NCI-H2107 (cell line): ENCODE measurements at places on chromosomes 12 and 14.

DNA sequence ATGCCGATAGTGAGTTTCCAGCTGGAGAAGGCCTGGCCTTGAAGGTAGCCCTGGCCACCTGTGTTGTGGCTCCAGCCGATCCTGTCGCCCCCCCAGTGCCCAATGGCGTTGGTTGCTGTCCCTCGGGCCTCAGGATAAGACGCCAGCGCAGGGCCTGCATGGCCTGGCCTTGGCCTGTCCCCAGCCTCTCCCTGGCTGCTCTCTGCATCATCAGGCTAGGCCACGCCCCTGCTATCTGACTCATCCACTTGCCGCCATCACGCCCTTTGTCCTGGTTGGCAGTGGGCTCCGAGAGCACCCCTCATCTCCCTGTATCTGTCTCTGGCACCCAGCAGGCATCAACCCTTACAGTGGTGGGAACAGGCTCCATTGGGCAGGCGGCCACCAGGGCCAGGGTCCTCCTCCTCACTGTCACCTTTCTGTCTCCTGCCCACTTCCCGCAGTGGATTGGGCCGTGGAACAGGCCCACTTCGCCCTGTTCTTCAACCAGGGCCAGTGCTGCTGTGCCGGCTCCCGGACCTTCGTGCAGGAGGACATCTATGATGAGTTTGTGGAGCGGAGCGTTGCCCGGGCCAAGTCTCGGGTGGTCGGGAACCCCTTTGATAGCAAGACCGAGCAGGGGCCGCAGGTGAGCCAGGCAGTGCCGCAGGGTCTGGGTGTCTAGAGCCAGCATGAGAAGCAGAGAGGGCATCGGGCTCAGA is 25.6 kb downstream of the ALDH2 start:
- DNase-seq, result no peak

- no peak for DNase-seq
These were observed 409.0 kb upstream of the DCN start for GRCh38 chr12:91591639-91591987.

DNA sequence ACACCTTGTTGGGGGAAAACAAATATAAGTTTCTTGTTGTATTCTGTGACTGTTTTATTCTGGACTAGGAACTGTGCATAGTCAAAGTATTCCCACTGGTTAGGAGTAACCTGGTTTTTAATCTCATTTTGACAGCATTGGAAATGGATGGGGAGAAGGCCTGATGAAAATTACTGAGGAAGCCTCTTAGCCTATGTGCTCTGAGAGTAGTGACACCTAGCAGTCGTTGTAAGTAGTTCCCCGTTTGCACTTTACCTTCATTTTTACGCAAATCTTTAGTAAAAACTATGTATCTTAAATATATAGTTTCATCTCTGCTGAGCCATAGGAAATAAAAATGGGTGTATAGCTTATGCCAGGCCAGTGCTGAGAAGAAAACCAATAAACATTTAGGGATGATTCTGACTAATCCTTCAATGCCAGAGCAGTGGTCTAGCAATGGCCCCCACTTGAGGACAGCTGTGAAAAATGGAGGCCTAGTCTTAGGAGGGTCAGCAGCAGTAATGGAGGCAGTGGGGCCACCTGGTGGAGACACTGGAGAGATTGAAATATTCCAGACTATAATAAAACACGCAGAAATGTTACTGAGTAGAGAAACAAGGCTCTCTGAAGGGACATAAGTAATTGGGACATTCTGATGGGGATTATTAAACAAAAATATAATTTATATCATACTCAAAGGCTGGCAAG is 133.2 kb upstream of the NOVA1 start:
- DNase-seq, result no peak

GRCh38 chr12:43493261-43493797 is 58.7 kb downstream of the ADAMTS20 start:
- DNase-seq, result no peak

DNA sequence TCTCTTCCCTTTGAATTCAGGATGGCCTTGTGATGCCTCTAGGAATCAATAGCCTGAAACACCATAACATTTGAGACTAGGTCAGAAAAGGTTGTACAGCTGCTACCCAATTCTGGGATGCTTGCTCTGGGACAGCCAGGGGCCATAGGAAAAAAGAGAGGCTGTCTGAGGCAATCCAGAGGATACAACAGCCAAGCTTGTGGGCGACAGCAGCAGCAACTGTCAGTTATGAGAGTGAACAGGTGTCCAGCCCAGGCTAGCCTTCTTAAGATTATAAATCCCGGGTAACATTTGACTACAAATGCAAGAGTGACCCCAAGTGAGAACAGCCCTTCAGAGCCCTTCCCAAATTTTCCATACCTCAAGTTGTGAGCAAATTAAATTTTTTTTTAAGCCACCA is 11.1 kb downstream of the DCN start:
- no peak for DNase-seq

GRCh38 chr14:104424406-104425072 is 155.0 kb upstream of the C14orf180 start:
- DNase-seq, result no peak

DNA sequence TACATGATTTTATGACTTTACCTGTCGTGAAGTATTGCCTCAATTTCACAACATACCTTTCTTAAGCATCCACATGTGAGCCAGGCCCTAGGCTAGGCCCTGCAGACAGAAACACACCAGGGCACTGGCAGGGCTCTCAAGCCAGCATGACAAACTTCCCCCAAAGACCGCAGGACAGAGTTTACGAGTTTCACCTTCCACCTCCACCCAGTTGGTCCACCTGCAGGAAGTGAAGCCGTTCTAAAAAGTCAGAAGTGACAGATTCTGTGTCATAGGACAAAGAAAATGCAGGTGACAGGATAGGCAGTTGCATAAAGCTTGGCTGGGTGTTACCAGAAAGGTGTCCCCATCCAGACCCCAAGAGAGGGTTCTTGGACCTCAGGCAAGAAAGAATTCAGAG is 382.3 kb downstream of the PCNX1 start:
- no peak for DNase-seq

GRCh38 chr12:40378691-40379090 is 153.9 kb downstream of the LRRK2 start:
- no peak for DNase-seq

GRCh38 chr14:93975791-93976476 is 436 bp downstream of the ASB2 start:
- no peak for DNase-seq

- DNase-seq, result no peak
These were observed 5.1 kb upstream of the TMED10 start for GRCh38 chr14:75181293-75182062.

DNA sequence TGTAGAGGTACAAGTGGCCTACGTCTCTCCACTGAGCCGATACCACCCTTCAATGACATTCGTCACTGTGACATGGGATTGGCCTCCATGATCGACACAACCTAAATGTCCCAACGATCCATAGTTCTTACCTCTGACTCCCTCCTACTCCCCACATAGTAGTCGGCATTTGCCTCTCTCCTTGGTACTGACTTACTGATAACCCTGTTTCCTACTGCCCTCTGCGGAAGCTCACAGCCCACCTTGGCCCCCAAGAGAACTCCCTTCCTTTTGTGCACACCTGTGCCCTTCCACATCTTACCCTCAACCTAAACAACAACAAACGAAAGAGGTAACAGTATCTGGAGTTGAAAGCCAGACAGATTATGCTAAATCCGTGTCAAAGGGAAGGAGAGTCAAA is 23.9 kb downstream of the VSX2 start:
- no peak for DNase-seq

DNA sequence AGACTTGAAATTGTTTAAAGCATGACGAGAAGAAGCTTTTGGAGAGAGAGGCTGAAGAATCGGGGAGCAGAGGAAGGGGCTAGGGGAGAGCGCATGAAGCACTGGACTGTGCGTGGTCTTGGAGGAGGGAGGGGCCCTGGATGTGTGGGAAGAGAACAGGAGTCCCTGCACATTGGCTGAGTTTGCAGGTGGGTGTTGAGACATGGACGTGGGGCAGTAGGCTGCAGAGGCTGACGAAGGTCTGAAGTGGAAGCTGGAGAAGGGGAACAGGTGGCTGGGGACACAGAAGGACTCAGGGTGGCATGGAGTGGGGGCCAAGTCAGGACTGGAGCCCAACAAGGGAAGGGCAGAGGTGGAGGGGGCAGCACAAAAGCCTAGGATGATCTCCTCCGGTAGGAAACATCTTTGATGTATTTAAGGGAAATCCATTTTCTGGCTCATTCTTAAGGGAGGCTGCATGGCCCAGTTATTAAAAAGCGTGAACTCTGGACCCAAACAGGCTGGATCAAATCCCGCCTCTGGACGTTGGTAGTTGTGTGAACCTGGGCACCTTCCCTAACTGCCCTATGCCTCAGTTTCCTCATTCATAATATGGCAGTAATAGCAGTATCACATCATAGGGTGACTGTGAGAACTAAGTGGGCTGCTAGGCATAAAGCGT is 29.0 kb downstream of the ADGRD1 start:
- no peak for DNase-seq

DNA sequence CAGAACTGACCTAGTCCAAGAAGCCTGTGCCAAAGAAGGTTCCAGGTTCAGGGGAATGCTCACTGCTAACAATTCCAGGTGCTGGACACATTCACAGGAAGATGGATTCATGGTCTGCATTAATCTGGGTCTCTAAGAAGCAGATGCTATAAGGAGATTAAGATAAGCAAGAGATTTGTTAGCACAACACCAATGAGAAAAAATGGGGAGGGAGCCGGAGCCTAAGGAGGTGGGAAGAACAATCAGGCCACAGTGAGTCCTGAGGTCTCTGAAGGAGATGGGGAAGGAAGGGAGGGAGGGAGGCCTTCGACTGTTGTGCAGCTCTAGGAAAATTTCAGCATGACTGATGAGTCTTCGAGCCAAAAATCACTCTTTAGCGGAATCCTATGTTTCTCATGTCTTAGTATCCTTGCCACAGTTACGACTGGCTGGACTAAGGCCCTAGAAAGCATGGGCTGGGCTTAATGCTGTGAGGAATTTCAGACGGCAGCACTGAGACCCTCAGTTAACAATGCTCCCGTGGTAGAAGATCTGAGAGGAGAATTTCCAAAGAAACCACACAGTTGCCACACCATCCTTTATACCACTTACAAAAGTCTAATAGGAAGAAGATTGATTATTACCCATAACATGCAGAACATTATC is 31.5 kb upstream of the PTGDR start:
- no peak for DNase-seq

GRCh38 chr14:76080025-76080424 is 71.7 kb upstream of the GPATCH2L start:
- no peak for DNase-seq

DNA sequence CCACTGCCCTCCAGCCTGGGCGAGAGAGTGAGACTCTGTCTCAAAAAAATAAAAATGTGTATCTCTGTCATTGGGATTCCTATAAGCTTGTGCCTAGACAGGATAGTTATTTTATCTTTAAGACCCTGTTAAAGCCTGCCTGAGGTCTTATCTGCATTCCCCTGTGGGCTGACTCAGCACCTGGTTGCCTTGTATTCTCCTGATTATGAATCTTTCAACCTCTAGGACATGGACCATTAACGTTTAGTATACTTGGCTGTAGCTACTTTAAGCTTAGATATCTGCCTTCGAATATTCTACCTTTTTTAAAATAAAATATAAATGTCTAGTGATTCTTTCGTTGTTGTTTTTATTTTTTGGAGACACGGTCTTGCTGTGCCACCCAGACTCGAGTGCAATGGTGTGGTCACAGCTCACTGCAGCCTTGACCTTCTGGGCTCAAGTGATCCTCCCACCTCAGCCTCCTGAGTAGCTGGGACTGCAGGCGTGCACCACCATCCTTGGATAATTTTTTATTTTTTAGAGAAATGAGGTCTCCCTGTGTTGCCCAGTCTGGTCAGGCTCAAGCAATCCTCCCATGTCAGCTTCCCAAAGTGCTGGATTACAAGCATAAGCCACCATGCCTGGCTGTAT is 41.3 kb downstream of the RESF1 start:
- DNase-seq, result no peak

- DNase-seq, result no peak
These were observed 20.2 kb upstream of the FAM234B start for GRCh38 chr12:13023811-13024530.

DNA sequence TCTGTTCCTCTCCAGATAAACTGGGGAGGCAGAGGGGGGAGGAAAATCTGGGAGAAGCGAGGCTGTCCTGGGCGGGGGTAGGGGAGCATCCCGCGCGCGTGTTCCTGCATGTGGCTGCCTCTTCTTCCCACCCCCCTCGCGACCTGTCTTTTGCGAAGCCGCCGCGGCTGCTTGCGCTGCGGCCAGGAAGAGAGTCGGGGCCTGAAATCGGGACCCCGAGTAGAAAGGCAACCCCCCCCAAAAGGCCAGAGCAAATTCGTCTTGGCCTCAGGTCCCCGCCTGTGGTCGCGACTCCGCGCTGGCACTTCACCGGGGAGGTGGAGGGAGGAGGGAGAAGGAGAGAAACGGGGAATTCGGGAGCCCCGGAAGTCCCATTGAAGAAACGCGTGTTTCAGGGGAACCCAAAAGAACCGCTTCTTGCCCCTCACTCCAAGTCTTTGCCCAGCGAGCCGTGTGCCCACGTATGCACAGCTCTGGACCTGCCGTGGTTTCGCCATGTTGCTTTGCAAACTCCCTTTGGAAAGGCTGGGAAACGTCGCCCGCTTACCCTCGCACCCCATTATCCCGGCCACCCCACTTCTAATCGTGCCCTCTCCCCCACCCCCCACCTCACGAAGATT is 944 bp downstream of the CCND2 start:
- DNase-seq, result no peak

GRCh38 chr14:64796369-64796768 is 83.3 kb downstream of the SPTB start:
- no peak for DNase-seq

DNA sequence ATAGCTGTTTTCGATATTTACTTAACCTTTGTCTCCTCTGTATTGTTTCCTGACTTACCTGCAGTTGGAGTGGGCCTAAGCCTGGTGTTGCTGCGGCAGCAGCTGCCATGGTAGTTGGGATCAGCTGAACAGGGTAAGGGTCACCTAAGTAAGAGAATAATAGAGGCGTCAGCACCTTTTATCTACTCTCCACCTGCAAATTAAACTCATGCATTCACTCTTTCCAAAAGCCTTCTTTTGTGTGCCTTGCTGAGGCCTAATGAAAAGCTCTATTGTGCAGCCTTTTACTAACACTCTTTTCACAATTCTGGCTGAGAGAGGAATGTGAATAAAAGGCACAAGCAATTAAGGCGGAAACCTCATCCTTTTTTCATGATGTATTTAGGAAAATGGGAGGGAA is 308.7 kb downstream of the SOX5 start:
- peak; percentile 82 for DNase-seq

DNA sequence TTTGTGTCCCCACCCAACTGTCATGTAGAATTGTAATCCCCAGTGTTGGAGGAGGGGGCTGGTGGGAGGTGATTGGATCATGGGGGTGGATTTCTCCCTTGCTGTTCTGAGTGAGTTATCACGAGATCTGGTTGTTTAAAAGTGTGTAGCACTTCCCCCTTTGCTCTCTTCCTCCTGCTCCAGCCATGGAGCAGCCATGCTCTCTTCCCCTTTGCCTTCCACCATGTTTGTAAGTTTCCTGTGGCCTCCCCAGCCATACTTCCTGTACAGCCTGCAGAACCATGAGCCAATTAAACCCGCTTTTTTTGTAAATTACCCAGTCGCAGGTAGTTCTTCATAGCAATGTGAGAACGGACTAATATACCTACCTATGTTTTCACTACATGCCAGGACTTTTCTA is 2.6 kb upstream of the POC1B start:
- DNase-seq, result no peak
